ENCODE measurements at places on chromosomes 3 and 15. TPM values are rescaled to one million over a fixed set of nuclear protein-coding genes. Genes with fewer than 3 reads are reported as not detected.
A peak's percentile ranks its signal among the peaks of the same experiment; 100 is the strongest.

GRCh38 chr3:99504258-99504657 is 134.1 kb upstream of the COL8A1 start:
- H3K4me3 ChIP-seq, result no peak overlapping the region
- no peak overlapping the region for H3K27ac ChIP-seq
- peak; percentile 69 for DNase-seq
- H3K4me1 ChIP-seq, result no peaks in the 10 kb centered on the region

GRCh38 chr3:69410301-69410700 is 24.4 kb upstream of the FRMD4B start:
- H3K4me3 ChIP-seq, result no peak overlapping the region
- H3K36me3 ChIP-seq, result no peaks in the 10 kb centered on the region
- H3K27me3 ChIP-seq, result no peaks in the 10 kb centered on the region
- H3K4me1 ChIP-seq, result no peaks in the 10 kb centered on the region
- H3K27ac ChIP-seq, result no peak overlapping the region

The A4GNT gene
- total RNA-seq, result not detected

The CLDN18 gene
- total RNA-seq, result not detected

The P2RY14 gene
- total RNA-seq, result not detected

DNA sequence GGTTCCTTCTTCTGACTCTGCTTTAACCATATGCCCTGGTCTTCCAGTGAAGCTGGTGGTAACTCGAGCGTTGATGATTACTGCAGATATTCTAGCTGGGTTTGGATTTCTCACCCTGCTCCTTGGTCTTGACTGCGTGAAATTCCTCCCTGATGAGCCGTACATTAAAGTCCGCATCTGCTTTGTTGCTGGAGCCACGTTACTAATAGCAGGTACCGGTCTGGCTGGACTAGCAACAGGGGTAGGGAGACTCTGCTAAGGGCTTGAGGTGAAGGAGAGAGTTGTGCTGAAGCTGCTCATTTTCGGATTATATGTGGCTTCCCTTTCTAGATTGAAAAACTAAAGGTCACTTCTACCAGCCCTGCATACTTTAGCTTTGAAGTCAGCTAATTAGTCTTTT is 16.8 kb downstream of the CLDN16 start:
- H3K27ac ChIP-seq, result no peak overlapping the region
- H3K4me1 ChIP-seq, result no peaks in the 10 kb centered on the region
- H3K36me3 ChIP-seq, result no peaks in the 10 kb centered on the region

Measured in HepG2 (cell line).